Stimulated activated CD4-positive, alpha-beta T cell treated with anti-CD3 and anti-CD28 coated beads, Interleukin-15, amount 100 ng/mL, for 1 hour (primary cell): ENCODE measurements at places on chromosomes 6 and 20.

DNA sequence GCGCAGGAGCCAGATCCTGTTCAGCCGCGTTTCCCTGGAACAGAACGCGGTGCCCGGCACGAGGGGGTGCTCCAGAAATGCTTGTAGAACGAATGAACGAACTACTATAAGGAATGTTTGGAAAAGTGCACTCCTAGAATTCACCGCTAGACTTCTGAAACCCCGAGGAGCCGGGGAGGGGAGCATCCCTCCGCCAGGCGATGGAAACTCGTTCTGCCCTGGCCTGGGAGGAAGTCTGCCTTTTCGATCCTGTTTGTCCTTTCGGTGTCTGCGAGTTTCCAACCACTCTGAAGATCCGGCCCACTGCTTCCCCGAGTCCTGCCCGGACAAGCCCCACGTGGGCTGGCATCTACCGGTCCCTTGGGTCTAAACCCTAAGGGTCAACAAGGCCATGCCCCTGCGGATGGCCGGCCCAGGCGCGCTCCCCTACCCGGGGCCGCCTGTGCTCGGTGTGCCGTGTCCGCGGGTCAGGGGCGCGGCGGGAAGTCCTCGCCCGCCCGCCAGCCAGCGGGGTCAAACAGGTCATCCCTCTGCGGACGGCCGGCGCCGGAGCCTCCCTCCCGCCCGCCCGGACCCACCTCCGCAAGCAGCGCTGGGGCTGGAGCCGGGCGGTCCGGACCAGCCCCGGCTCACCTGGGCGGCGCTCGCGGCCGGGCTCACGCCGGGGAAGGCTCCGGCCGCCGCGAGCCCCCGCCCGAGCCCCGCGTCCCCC, 526 bp downstream of the SULF2 start:
- DNase-seq: no peak

GRCh38 chr6:158506601-158507000, 53.3 kb upstream of the TMEM181 start:
- no peak for DNase-seq

GRCh38 chr6:10414756-10415616, at the start of gene TFAP2A:
Gene TFAP2A, minus strand, starts transcription at chr6:10415074. Its CDS starts 83 bp downstream, at chr6:10414991.
- DNase-seq: no peak

GRCh38 chr6:33014841-33015634, 5.6 kb upstream of the HLA-DOA start:
- DNase-seq: peak; percentile 26
